ENCODE measurements at places on chromosomes 4 and X. TPM values are rescaled to one million over a fixed set of nuclear protein-coding genes. Genes with fewer than 3 reads are reported as not detected.

GRCh38 chr4:545612-546011 lies 30.5 kb downstream of the TMEM271 start:
- DNase-seq, result no peak

The SAP30 gene
- polyA plus RNA-seq, result 15.1 TPM

The TEX13D gene
- not detected for polyA plus RNA-seq

- no peak for DNase-seq
Measured at GRCh38 chrX:49925176-49925575, 2.8 kb downstream of the CLCN5 start.

DNA sequence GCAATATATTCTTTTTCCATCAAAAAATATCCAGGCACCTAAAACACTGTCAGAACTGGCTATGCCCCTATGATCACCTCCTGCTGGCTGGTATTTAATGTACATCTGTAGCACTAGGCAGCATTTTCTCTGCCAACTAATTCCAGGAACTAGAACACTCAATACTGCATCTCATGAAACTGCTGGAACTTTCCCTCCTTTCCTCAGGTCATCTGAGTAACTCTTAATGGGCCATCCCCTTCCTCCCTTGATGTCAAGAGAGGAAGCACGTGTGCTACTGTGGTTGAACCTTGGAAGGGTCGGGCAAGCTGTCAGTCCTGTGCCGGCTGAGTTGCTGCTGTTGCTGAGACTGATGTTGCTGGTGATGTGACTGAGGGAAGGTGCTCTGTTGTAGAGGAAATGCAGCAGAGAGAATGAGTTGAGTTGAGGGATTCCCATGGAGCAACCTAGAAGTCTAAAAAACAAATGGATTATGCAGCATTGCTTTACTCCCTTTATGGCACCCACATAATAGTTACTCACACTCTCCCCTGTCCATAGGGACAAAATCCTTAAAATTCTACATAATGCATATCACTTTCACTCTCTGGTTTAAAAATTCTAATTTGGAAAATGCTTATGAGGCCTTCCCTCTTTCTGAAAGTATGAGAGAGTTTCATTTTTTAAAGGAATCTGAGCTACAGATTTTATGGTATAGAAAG lies 39.5 kb downstream of the TMEM165 start:
- DNase-seq, result no peak

The RAI2 gene
- polyA plus RNA-seq, result 17.8 TPM

GRCh38 chrX:121258545-121258944 lies 211.1 kb downstream of the GLUD2 start:
- no peak for DNase-seq

DNA sequence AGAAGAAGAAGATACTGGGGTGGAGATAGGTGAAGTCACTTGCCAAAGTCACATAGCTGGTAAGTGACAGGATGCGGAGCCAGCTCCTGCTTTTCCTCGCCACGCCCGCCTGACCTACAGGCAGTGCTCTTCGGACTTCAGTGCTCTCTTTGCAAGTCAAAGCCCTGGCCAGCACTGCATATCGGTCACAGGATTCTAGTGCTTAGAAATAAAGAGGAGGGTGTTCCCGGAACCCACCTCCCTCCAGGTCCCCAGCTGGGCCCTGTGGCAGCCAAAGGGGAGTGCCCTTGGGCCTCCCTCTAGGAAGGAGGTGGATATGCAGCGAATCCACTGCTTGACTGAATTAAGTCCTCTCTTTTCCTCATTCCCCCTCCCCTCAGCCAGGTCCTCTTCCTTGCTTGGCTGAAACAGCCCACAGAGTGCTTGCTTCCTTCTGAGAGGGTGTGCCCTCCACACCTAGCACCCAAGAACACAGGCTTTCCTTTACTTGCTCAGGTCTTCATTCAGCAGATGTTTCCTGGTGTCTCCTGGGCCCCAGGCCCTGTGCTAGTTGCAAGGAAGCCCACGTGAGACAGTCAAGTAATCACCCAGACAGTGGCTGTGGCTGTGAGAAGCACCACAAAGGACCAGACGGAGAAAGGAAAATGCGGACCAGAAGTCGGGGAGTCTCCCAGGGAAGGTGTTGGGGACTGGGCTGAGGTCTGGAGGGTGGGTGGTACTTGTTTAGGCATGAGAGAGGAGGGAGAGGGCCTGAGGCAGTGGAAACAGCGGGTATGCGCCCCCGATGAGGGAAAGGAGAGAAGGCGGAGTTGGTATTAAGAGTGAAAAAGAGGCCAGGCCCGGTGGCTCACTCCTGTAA lies 14.0 kb upstream of the HMGB3 start:
- DNase-seq, result no peak

- no peak for DNase-seq
Measured at GRCh38 chr4:142901166-142901662, 55.1 kb upstream of the INPP4B start.

DNA sequence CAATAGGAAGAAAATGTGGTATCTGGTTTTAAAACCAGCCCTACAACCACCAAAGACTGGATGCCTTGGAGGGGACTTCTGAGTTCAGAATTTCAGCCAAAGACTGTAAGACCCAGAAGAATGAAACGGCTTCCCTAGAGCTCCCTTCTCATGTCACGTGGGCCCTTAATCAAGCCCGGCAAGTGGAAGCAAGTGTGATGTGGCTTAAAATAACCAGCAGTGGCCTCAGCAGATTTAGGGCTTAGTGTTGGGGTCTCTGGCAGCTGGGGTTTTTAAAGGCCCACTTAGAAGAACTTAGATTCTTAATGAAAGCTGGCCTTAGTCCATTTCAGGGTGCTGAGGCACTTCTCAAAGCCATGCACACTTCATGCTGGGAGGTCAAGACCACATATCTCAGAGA lies 111.2 kb upstream of the TBC1D9 start:
- DNase-seq, result no peak

- no peak for DNase-seq
Measured at GRCh38 chr4:166777760-166778159, 456.5 kb downstream of the SPOCK3 start.

- no peak for DNase-seq
Measured at GRCh38 chr4:186727977-186728519, 4.4 kb upstream of the FAT1 start.

DNA sequence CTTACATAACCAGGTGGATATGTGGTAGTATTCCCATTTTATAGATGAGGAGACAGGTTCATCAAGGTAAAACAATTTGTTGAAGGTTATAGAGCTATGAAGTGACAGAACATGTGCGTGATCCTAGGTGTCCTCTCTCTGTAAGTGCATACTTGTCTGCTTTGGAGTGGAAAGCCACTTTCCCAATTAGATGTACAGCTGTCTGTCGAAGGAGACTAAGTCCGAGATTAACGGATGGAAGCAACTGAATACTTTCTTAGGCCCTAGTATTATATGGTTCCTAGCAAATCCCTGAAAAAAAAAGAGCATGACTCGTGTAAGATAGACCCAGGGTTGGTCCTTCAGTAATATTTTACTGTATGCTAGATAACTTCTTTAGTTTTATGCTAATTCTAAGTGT lies 19.7 kb downstream of the TMEM131L start:
- DNase-seq, result no peak

- DNase-seq, result no peak
Measured at GRCh38 chr4:10354225-10354624, 103.0 kb downstream of the ZNF518B start.

DNA sequence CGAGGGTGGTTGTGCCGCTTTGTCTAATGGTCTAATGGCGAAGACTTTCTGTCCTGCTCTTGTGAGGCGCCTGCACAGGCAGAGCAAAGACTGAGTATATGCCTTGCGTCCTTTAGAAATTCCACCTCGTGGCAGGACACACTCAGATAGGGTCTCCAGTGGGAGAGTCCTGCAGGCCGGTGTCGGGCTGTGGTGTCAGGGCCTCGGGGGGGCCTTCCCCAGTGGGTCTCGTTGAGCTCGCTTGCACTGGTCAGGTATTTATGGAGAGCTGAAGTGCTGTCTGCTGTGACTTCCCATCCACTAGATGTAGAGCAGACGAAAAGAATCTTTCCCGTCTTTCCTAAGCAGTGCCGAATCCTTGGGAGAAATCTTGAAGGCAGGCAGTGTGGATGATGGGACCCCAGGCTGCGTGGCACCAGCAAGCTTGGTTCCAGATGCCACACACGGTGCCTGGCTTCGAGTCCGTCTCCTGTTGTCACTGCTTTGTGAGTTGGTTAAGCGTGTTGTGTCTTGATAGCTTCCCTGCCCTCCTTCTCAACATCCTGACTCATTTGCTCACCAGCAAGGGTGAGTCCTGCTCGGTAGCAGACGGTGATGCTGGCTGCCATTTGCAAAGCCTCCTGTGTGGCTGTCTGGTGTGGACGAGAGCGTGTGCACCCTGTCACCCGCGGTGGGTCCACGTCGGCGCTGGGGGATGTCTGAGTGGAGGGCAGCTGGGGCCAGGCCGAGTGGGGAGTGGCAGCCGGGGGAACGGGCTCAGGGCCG lies 20.5 kb downstream of the MAEA start:
- no peak for DNase-seq

The RAB9B gene
- 8.3 TPM for polyA plus RNA-seq

- no peak for DNase-seq
Measured at GRCh38 chr4:68724922-68725321, 54.5 kb upstream of the UGT2B15 start.

- no peak for DNase-seq
Measured at GRCh38 chr4:152408514-152409327, 127.2 kb downstream of the FBXW7 start.

- DNase-seq, result no peak
Measured at GRCh38 chr4:150710770-150711375, 128.9 kb downstream of the MAB21L2 start.

- no peak for DNase-seq
Measured at GRCh38 chr4:3293401-3294391, 875 bp downstream of the RGS12 start.

The AMBN gene
- not detected for polyA plus RNA-seq

DNA sequence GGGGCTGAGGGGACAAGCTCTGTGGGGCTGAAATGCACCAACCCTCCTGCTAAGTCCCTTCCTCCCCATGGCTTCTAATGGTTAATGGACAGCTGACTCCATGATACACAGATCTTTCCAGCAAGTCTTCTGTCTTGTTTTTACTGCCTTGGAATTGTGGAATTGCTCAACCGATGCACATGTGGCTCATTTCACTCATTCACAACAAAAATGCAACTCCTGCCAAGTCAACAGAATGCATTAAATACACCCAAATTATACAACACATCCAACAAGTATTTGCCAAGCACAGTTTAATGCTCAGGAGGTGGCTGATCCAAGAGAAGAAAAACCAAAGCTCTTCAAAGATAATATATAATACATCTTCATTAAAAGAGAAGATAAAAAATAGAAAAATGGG lies 61.9 kb upstream of the PAGE4 start:
- DNase-seq, result no peak

The CCKAR gene
- polyA plus RNA-seq, result not detected

The ADGRG4 gene
- not detected for polyA plus RNA-seq

All from heart left ventricle (tissue), 16 donors.